ENCODE measurements at places on chromosomes 3 and 15.

- no peak for DNase-seq
These were observed 77.9 kb downstream of the NTRK3 start for GRCh38 chr15:88178631-88179030.

DNA sequence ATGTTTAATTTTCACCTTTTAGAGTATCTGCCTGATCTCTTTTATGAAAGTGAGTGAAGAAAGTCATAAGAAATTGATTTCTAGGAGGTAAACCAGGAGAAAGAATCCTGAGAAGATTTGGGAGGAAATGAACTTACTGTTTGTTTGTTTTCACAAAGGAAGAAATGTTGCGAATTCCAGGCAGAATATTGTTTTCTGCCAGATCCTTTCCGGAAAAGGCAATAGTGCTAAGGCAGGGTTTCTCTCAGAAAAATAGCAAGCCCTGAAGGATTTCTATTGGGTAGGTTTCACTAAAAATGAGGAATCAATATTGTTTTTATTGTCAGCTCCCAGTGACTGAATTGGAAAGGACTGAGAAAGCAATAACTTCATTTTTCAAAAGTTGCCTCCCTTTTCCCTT lies 85.7 kb upstream of the TGFBR2 start:
- no peak for DNase-seq

GRCh38 chr3:111717601-111718000 lies 122.5 kb upstream of the ZBED2 start:
- peak; percentile 61 for DNase-seq

DNA sequence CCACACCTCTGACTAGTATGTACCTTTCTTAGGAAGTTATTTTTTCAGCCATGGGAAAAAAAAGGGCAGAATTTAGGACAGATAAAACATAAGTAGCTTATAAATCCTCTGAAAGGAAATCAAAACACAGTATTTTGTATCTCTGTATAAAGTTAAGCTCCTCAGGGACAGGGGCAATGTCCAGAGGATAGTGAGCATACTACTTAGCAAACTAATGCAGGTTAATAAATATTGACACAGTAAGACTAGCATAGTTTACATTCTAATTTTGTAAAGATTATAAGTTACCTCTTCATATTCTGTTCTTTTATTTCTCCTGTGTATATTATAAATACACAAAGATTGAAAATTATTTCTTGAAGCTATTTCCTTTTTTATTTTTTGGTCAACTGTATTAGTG lies 2.1 kb downstream of the UBE3A start:
- no peak for DNase-seq

GRCh38 chr3:197520311-197521276 lies 35.2 kb downstream of the BDH1 start:
- peak; percentile 85 for DNase-seq

DNA sequence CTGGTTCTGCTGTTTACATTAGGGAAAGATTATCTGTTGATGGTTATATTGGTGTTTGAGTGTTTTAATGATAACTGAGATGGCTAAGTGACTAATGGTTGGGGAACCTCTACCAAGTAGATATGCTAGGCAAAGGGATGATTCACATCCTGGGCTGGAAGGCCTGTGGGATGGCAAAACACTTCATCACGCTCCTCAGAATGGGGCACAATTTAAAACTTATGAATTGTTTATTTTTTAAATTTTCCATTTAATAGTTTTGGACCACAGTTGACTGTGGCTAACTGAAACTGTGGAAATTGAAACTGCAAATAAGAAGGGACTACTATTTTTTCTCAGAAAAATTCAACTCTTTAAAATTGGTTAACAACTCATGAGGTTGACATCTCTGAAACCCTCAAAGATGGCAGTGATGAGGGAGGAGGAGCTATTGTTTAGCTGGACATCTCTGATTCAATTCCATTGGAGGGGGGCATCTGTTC lies 100.5 kb upstream of the ZBED2 start:
- no peak for DNase-seq

- DNase-seq, result no peak
These were observed 5.9 kb upstream of the EDEM1 start for GRCh38 chr3:5181469-5182141.

DNA sequence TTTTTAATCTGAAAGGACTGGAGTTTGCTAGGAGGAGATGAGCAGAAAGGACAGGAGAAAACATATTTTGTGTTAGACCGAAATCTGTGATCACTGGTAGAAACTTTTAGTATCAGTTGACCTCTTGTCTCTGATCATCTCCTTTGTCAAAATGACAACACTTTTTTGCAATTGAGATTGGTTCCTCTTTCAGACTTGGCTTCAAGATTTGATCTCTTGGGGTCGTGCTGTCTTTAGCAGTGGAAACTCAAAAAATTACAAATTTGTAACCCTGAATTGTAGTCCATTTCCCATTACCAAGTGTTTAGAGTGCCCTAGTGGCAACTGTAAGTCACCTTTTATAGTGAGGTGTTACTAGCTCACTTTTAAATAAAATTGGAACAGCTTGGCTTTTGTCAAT lies 107.4 kb downstream of the KLHL25 start:
- DNase-seq, result no peak

DNA sequence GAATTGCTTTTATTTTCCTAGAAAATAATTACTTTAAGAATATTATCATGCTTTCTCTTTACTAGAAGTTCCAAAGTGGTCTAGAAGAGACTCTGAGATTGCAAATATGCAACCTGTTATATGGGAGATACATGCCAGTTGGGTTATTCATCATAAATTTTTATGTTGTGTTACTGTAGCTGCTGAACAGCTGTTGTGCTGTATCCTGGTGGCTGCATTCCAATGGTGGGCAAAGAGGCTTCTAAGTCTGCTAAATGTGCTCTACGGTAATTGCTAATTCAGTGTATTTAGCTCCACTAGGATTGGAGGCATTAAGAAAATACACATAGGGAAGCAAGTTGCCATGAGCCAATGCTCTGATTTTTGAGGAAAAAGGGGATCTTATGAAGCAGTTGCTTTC lies 409.0 kb downstream of the TUSC7 start:
- DNase-seq, result no peak

- DNase-seq, result no peak
These were observed 102.8 kb downstream of the SOX14 start for GRCh38 chr3:137866933-137867332.

DNA sequence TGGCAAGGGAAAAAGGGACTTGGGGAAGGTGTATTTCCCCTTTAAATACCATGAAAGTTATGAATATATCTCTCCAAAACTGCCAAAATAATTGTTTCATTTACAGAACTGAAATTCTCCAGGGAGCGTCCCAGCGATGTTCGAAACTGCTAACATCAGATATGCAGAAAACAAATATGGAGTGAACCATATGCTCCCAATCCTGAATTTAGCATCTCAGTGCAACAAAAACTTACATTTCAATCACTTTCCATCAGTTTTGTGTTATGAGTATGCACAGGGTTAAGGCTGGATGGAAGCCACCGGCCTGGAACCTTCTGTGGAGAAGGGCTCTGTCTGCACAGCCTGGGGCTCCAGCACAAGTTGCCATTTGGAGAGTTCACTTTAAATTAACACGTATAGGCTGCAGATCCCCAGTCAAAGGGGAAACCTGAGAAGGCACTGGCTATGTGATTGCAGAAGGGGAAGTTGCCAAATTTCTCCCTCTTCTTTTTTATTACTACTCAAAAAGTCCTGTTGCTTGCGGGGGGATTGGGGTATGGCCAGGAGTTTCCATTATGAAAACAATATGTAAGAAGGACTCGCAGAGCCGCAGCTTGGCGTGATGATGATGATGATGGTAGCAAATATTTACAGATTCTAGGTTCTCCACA lies 56.9 kb upstream of the FOXP1 start:
- no peak for DNase-seq

GRCh38 chr3:40083066-40083465 lies 226.4 kb upstream of the EIF1B start:
- no peak for DNase-seq

DNA sequence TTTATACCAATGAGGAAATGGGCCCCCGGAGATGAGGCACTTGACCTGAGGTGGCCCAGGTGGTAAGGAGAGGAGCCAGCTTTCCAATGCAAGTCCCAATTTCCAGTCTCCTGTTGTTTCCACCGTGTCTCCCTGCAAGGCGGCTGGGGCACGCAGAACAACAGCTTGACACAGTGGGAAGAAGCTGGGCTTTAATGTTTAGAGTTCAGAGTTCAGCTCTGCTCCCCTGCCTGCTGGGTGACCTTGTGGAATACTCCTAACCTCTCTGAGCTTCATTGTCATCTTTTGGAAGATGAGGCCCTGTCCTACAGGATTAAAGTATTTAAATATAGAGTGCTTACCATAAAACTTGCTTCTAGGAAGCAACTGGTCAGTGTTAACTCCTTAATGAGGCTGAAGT lies 80.3 kb downstream of the SMAD3 start:
- no peak for DNase-seq

- DNase-seq, result no peak
These were observed 7.0 kb downstream of the SCAPER start for GRCh38 chr15:76898102-76898501.

- no peak for DNase-seq
These were observed 252.8 kb downstream of the CD47 start for GRCh38 chr3:107837895-107838612.

DNA sequence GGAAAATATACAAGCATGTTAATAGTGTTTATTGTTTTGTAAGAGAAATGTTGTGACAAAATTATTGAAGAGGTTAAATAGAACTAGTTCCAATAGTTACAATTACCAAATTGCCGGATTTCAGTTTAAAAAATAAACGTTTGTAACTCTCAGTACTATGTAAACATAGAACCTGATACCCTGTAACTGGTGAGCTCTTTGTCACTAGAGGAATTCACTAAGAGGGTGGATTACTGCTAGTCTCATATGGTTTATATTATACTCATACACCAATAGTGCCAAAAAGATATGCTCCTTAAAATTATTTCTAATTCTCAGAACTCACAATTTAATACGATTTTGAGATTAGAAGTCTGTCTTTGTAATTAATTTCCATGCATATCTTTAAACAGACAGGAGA lies 7.6 kb upstream of the GMNC start:
- no peak for DNase-seq

- no peak for DNase-seq
These were observed 407.5 kb upstream of the NECTIN3 start for GRCh38 chr3:110664148-110664547.

GRCh38 chr3:58704745-58705144 lies 38.2 kb upstream of the FAM3D start:
- no peak for DNase-seq

- DNase-seq, result peak; percentile 31
These were observed 110.7 kb upstream of the CNTN4 start for GRCh38 chr3:1987980-1988379.

- no peak for DNase-seq
These were observed 4.1 kb downstream of the TJP1 start for GRCh38 chr15:29818141-29818540.

DNA sequence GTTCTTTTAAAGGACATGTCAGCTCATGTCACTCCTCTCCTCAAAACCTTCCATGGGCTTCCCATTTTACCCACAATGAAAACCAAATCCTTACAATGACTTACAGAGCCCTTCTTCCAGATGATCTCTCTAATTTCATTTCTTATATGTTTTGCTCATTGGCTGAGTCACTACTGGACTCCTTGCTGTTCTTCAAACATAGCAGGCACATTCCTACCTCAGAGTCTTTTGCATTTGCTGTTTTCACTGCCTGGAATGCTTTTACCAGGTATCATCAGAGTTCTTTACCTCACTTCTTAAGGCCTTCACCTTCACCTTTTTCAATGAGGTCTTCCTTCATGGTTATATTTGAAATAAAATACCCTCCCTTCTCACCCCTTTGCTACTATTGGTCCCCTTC lies 57.3 kb downstream of the NECTIN3 start:
- DNase-seq, result no peak

DNA sequence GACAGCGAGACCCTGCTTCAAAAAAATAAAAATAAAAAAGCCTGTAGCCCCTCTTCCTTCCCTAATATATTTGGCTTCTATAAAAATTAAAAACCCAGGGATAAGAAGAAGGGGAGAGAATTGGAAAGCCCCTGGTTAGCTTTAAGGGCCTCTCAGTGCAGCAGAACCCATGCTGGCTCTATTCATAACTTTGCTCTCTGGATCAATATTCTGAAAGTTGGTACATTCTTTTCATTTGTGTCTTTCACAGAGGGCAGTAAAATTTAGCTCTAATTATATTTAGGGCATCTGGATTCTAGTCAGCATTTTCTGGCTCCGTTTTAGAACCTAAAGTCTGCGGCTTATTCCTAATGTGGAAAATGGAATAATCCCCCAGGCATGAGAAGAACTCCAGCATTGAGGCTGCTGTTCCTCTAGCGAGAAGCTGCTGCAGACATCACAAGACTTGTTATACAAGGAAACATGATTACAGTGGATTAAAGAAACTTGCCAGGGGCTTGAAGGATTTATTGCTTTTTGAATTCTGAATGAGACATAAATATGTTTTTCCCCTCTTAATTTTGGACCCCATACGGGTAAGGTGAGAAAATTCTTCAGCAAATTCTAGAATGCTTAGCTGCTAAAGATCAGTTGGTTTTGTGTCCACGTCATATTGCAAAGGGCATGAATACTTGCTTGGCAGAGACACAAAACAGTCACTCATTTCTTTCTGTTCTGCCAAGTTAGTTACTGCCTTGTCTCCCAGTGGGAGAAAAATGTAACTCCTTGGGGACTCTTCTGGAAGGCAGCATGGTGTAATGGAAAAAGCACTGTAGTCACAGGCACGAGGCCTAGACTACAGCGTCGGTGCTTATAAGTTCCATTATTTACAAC lies 177.7 kb downstream of the VGLL4 start:
- no peak for DNase-seq

DNA sequence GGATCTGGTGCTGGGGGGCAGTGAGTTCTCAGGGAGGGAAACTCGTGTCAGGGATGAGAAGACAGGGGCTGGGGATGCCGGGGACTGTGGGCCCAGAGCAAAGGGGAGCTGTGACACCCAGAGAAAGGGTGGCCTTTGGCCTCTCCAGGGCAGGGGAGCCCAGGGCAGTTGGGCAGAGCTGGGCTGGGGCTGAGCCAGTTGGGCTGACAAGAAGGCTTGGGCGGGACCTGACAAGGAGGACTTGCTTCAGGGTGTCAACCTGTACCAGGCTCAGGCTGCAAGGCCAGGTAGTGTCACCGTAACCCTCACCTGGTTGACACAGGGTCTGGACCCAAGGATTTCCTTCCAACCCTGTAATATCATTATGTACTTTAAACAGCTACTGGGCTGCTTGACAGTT lies 13.2 kb upstream of the ANPEP start:
- DNase-seq, result no peak

- no peak for DNase-seq
These were observed 179.7 kb upstream of the TOPAZ1 start for GRCh38 chr3:44061961-44062360.
